ENCODE measurements at places on chromosomes 13 and 19.

DNA sequence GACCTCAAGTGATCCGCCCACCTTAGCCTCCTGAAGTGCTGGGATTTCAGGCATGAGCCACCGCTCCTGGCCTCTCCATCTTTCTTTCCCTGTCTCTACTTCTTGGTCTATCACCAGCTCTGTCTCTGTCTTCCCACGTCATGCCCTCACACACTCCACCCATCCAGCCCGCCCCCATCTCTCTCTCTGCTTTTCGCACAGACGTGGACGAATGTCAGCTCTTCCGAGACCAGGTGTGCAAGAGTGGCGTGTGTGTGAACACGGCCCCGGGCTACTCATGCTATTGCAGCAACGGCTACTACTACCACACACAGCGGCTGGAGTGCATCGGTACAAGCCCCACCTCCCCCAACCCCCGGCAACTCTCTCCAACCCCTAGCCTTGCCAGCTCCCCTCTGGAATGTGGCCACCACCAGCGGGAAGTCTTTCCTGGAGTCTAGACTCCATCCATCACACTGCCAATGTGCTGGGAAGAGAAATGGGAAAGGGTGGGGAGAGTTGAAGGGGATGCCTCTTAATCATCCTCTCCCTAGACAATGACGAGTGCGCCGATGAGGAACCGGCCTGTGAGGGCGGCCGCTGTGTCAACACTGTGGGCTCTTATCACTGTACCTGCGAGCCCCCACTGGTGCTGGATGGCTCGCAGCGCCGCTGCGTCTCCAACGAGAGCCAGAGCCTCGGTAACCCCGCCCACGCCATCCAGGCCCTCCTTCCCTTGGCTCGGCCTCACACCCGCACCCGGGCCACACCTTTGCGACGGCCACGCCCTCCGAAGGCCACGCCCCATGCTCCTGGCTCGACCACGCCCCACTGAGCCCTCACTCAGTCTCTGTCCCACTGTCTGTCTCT, 22.5 kb downstream of the LTBP4 start:
- peak; percentile 18 for DNase-seq

- DNase-seq, result no peak
Observed at GRCh38 chr13:22108979-22109378, 438.1 kb downstream of the FGF9 start.

DNA sequence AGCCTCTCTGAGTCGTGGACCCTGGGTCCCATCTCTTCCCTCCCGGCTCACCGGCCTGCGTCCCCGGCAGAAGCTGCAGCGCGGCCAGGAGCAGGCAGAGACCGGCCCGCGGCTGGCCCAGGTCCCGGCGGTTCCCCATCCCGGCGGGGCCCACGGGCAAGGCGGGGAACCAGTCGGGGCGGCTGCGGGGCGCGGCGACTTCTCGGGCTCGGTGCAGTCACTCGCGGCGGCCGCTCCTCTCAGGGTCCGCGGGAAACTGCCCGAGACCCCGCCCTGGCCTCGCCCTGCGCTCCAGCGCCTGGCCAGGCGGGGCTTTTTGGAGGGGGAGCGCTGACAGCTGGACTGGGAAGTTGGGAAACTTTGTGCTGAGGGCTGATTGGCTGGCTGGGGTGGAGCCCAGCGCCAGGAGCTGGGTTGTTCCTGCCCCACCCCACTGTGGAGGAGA, at the start of gene COL5A3:
Gene COL5A3 (minus strand): TSS at position 258 of the 445 bp plus-strand sequence. CDS start 119 bp downstream, at position 139.
- no peak for DNase-seq

- DNase-seq, result no peak
Observed at GRCh38 chr13:20360835-20361412, 128.8 kb upstream of the GJB6 start.

DNA sequence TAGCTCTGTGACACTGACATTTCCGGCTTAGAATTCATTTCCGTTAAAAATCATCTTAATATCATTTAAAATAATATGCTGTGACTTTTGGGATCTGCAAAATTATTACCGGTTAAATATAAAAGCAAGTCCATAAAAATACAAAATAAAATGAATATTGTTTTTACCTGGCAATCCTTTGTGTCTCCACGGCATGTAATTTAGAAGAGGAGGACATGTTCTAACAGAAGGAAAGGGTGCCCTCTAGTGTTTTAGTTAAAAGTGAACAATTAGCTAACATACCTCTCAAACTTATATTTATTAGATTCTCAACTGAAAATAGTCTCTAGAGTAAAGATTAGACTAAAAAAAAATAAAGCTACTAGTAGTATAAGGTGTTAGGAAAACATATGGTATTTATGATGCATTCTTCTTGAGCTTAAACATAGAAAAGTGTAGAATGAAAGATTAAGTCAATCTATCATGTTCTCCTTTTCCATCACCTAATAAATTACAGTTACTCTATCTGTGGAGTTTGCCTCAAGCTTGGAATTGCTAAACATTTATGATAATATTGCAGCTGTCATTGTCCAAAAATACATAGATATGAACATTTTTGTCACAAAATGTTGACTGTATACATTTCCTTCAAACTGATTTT, 676.7 kb upstream of the SPRY2 start:
- peak; percentile 89 for DNase-seq

- no peak for DNase-seq
Observed at GRCh38 chr19:9011875-9012274, 1.7 kb upstream of the MUC16 start.

- DNase-seq, result no peak
Observed at GRCh38 chr13:43031881-43032280, 8.5 kb downstream of the DNAJC15 start.

- no peak for DNase-seq
Observed at GRCh38 chr13:48220981-48221685, 11.9 kb upstream of the ITM2B start.

DNA sequence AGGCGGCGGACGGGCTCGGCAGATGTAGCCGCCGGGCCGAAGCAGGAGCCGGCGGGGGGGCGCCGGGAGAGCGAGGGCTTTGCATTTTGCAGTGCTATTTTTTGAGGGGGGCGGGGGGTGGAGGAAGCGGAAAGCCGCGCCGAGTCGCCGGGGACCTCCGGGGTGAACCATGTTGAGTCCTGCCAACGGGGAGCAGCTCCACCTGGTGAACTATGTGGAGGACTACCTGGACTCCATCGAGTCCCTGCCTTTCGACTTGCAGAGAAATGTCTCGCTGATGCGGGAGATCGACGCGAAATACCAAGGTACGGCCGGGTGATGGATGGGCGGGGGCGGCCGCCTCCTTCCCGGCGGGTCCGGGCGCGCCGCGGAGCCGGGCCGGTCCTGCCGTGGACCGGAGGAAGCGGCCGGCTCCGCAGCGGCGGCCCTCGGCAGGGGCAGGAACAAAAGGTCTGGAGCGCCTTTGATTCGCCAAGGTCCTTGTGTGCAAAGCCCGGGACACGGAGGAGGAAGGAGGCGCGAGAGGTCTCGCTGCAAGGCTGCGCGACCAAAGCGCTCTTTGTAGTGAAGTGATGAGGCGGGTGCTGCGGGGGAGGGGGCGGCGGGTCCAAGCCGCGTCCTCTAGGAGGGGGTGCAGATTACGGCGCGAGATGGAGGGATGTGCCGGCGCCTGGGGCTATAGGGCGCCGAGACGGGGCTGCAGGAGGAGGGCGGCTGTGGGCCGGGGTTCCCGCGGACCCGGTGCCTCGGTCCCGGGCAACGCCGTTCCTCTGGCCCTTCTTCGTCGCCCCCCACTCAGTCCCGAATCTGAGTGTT, 689 bp downstream of the ING1 start:
- peak; percentile 53 for DNase-seq

GRCh38 chr13:108360139-108360538, 90.6 kb downstream of the TNFSF13B start:
- DNase-seq, result no peak

GRCh38 chr13:83929157-83929556, 46.9 kb upstream of the SLITRK1 start:
- DNase-seq, result no peak

DNA sequence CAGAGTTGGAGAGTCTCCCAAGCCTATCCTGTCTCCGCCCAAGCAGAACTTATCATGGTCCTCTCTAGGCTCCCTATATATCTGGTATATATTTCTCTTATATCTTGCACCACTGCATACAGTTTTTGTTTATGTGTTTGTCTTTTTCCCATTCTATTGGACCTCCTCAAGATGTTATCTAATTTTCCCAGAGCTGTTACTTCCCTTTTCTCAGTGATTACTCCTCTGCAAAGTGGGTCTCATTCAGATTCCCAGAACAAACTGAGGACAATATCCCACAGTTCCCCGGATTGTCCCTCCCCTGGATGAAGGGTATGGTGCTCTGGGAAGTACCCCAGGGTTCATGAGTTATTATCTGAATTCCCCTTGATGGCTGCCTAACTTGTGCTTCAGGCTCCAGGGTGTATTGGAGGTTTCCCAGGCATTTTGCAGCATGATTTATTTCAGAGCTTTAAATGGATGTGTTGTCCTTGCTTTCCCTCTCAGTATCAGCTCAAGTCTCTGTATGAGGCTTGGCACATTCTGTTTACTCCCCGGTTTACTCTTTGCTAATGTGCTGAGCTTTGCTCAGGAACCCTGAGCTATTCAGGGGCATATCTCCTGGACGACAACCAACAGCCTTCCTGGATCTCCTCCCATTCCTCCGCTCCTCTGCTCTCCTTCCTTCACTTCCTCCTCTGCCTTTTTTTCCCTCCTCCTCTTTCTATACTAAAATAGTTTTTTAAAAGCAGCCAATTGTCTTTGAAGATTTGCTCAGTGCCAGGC, 329.3 kb downstream of the SPRY2 start:
- peak; percentile 93 for DNase-seq

DNA sequence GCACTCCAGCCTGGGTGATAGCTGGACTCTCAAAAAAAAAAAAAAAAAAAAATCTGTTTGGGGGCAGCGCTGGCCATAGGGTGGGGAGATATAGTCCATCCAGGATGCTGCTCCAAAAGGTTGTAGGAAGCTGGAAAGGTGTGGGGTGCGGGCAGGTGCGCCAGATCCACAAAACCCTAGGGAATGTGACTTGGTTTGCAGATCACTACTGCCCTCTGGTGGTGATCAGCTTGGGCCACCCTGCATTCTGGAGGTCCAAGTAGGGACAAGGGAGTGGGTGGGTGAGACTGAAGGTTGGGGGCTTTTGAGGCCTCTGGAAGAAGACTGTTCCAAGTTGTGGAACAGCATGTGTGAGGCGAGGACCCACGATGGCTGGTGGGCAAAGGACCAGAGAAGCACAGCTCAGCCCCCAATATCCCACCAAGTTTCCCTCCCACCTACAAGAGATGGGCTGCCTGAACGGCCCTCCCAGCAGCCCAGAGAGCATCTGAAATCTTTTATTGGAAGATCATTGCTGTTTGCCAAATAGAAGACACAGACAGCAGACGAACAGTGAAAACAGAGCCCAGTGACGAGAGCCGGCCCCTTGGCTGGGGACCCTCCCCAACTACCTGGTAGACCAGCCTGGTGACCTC, 10.4 kb upstream of the TYK2 start:
- DNase-seq, result peak; percentile 71

DNA sequence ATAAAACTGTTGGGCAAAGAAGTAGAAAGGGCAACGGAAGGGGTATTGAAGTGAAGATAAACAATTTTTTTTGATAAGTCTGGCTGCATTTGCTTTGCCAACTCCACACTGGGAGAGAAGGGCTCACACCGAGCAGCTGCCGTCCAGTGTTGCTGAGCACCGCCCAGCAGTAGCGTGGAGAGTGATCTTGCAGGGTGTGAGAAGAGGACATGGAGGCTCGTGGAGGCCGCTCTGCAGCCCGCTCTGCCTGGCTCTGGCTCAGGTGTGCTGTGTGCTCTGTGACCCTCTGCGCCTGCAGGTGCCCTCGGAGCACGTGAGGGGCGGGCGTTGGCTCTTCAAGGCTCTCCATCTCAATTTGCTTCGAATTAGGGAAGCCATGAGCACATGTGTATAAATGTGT, 35.9 kb upstream of the TEX29 start:
- no peak for DNase-seq

- DNase-seq, result peak; percentile 72
Observed at GRCh38 chr19:4678881-4679790, 9.0 kb upstream of the MYDGF start.

GRCh38 chr19:29118389-29118788, 94.6 kb downstream of the UQCRFS1 start:
- DNase-seq, result no peak

DNA sequence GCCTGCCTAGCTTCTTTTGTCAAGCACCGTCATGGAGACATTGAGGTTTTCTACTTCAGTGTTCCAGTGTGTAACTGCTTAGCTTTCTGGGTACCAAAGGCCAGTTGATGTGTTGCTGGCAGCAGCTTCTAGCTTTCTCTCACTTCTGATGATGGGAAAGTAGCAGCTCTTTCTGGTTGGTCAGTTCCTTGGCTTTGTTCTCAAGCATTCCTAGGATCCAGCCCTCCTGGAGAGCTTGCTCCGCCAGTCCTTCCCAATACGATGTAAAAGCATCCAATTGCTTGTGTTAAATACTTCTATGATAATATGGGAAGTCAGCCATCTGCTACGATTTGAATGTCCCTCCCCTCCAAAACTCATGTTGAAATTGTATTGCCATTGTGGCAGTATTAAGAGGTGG, 182.8 kb downstream of the UGGT2 start:
- DNase-seq, result no peak

DNA sequence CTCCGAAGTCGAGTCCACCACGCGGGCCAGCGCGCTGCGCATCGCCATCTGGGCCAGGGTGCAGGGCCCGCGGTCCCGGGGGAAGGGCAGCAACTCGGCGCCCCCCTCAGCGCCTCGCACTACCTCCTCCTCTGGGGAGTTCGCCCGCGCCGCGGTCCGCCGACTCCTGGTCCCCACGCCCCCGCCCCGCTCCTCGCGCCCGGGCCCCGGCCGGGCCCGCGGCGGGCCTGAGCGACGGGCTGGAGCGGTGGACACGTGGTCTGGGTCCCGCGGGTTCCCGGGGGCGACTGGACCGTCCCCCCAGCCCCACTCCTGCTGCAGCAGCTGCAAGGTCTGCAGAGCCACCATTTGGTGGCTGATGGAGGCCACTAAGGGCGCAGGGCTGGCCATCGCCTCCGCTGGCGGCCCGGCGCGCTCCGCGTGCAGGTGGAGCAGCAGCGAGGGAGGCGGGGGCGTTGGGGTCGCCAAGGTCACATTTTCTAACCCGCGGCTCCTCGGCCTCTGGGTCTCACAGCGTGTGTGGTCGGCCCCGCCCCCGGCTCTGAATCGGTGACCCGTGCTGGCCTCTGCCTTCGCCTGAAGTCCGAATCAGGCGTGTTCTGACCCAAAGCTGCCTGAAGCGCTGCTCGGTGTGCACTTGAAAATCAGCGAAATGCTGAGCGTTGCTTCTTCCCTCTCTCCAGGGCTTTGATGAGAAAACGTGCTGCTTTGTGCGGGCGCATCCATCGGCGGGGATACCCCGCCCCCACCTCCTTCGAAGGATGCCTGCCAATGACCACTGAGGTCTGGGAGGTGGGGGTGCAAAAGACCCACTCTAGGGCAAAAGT, at the start of gene DLEU7:
Gene DLEU7 (minus strand): TSS at position 436 of the 827 bp plus-strand sequence. CDS start 46 bp downstream, at position 390.
- DNase-seq, result peak; percentile 23

GRCh38 chr13:22839603-22840530, 340.9 kb upstream of the SGCG start:
- DNase-seq, result no peak

DNA sequence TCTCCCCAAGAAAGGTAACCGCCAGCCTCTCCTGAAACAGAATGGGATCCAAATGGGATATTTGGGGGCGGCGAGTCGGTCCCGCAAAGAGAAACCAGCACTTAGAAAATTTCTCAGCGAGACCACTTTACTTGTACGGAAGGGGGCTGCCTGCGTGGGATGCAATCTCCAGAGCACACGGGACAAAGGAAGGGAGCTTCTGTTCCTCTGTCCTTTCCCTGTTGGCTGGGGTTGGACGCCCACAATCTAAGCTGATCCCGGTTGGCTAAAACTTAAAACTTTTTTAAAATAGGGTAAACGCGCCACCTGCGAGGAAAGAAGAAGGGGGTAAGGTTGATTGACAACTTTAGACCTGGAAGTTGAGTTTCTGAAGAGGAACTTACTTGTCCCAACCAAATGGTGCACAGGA, 826 bp upstream of the BSG start:
- peak; percentile 53 for DNase-seq

All from G401 (cell line).